Stimulated activated CD4-positive, alpha-beta T cell treated with anti-CD3 and anti-CD28 coated beads, Interleukin-12 subunit alpha, Interleukin-12 subunit beta, amount 100 ng/mL, for 4 hours (primary cell): ENCODE measurements at places on chromosomes 7 and 10.

DNA sequence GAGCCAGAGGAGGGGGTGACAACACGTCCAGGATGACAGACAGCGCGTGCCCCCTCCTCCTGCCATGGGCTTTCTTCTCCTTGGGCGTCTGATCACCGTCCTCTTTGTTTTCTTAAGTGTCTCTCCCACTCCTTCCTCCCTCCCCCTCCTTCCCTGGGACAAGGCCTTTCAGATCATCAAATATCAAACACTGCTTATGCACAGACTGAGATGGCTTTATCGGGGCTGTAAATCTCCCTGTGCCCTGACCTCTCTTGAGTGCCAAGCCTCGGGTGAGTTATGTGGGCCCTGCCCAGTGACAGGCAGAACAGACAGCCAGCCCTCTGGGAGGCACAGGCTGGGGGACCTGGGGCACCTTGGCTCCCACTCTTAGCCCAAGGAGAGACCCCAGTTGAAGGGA lies 116.4 kb downstream of the C10orf105 start:
- DNase-seq = no peak

- no peak for DNase-seq
Observed at GRCh38 chr7:154353355-154353767, 301.2 kb downstream of the DPP6 start.

- DNase-seq = no peak
Observed at GRCh38 chr10:28842321-28842720, 165.0 kb downstream of the BAMBI start.

- peak; percentile 25 for DNase-seq
Observed at GRCh38 chr10:129035052-129035827, 431.8 kb upstream of the MGMT start.

GRCh38 chr7:117362294-117362888 lies 39.5 kb upstream of the WNT2 start:
- no peak for DNase-seq

GRCh38 chr7:87432536-87432935 lies 42.9 kb downstream of the ABCB4 start:
- DNase-seq = no peak

DNA sequence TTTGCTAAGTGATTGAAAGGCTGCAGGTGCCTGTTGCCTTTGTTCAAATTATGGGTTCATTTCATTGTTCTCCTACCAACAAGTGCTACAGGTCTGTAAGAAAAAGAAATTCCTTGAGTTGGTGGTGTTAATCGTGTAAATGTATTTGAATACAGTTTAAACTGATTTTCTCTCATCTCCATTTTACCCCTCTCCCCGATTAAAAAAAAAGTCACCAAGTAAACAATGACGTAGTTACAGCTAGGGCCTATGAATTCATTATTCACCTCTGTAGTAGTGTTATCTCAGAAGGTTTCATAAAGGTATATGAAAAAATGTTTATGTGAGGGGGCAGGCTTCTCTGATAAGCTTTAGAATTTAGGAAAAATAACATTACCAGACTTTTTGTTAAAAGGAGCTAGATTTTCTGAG lies 1.1 kb downstream of the REEP3 start:
- DNase-seq = no peak

- no peak for DNase-seq
Observed at GRCh38 chr10:14486777-14487487, 156.2 kb upstream of the FRMD4A start.
